ENCODE measurements at places on chromosomes 2 and 18.

- peak; percentile 4 for DNase-seq
These were observed 388.9 kb downstream of the ZEB2 start for GRCh38 chr2:144131042-144131441.

- no peak for DNase-seq
These were observed 21.5 kb downstream of the WDR43 start for GRCh38 chr2:28915939-28916338.

DNA sequence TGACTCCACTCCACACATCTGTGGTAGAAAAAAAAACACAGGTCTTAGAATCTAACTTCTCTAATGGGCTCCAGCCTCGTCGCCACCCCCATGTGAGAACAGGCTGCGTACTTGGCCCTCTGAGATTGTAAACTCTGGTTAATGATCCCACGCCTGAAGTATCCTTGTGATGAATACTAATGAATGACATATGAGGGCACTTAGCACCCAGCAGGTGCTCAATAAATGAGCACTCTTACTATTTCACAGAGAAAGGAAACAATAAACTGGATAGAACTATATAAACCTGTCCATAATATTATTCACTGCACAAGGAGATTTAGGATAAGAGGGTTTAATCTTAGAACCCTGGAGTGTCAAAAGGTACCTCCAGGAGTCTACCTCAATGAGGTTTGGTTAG is 310.1 kb upstream of the HNRNPA3 start:
- DNase-seq: no peak

- no peak for DNase-seq
These were observed 73.2 kb downstream of the PLA2R1 start for GRCh38 chr2:159989249-159989648.

- no peak for DNase-seq
These were observed 20.1 kb upstream of the FN1 start for GRCh38 chr2:215455958-215456357.

DNA sequence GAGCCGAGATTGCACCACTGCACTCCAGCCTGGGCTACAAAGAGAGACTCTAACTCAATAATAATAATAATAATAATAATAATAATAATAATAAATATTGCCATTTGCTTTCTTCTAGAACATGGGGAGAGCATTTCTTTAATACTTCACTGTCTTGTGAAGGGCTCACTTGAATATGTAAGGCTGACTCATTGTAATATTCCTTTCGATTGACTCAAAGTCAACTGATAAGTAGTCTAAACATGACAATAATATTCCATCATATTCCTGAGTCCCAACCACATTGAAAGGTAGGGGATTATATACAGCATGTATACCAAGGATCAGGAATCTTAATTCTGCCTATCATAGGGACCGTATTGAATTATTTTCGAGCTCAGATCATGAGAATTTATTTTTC is 949.2 kb downstream of the DSC3 start:
- no peak for DNase-seq

GRCh38 chr2:43155851-43156411 is 70.5 kb downstream of the ZFP36L2 start:
- no peak for DNase-seq

- DNase-seq: no peak
These were observed 35.0 kb downstream of the SIGLEC15 start for GRCh38 chr18:45860492-45860891.

DNA sequence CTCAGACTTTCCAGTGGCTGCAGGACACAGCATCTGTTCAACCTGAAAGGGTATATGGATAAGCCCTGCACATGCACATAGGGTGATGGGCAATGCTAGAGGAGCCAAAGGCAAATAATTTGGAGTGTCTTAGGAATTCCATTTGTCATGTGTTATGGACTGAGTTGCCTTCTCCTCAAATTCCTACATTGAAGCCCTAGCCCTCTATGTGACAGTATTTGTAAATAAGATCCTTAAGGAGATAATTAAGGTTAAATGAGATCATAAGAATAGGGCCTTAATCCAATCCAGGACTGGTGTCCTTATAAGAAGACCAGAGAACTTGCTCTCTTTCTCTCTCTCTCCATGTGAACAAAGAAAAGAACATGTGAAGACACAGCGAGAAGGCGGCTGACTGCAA is 42.9 kb upstream of the CREG2 start:
- no peak for DNase-seq

DNA sequence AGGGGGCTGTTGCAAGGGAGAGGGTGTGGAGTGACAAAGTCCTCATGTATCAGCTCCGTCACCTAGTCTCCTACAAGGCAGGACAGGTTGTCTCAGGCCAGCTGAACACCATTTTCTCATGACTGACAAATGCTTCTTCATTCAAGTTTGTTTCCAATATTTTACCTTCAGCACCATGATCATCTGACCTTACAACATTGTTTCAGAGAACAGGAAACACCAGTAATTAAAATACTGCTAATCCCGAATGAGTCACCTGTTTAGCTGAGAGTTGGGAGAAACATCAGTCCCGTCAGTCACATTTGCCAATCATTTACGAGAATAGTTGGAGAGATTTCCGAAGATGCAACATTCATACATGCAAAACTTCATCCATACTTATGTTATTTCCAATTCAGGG is 25.7 kb upstream of the SP5 start:
- DNase-seq: peak; percentile 45

- no peak for DNase-seq
These were observed 169.0 kb upstream of the COPS8 start for GRCh38 chr2:236916651-236917050.

Measured in kidney tubule cell (primary cell).